ENCODE measurements at places on chromosomes 6 and 20. TPM values are rescaled to one million over a fixed set of nuclear protein-coding genes. Genes with fewer than 3 reads are reported as not detected.

The TNXB gene
- 2.4 TPM for total RNA-seq

The ALDH8A1 gene
- 1.1 TPM for total RNA-seq

The TREML2 gene
- not detected for total RNA-seq

The ENPP5 gene
- 0.26 TPM for total RNA-seq

The CEP85L gene
- 7.1 TPM for total RNA-seq

All from bronchial epithelial cell (primary cell).